ENCODE measurements at places on chromosomes 12 and 14.

DNA sequence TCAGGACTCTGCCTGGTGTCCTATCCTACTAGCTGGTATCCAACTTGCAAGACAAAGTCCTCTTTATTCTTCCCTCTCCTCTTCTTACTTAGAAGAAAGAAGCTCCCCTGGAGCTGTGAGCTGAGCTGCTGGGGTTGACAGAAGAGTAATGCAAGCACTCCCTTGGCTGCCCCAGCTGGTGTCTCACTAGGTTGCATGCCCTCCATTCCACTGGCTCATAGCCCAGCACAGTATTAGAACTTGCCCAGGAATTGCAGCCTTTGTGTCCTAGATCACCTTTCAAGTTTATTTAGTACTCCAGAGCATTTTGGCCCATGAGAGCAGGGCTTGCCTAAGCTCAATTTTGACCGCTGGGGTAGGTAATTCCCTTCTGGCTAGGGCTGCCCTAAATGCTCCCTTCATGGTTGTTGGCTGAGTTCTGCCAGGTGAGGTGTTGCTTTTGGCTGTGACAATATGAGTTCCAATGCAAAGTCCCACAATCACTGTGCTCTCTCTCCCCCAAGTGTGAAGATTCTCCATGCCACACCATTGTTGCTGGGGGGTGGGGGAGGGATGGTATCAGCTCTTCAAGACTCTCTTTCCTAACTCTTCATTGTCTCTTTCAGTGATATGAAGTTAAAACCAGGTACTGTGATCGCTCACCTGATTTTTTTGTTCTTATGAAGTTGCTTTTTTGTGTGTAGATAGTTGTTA, 317.4 kb upstream of the DDHD1 start:
- no peak for DNase-seq

DNA sequence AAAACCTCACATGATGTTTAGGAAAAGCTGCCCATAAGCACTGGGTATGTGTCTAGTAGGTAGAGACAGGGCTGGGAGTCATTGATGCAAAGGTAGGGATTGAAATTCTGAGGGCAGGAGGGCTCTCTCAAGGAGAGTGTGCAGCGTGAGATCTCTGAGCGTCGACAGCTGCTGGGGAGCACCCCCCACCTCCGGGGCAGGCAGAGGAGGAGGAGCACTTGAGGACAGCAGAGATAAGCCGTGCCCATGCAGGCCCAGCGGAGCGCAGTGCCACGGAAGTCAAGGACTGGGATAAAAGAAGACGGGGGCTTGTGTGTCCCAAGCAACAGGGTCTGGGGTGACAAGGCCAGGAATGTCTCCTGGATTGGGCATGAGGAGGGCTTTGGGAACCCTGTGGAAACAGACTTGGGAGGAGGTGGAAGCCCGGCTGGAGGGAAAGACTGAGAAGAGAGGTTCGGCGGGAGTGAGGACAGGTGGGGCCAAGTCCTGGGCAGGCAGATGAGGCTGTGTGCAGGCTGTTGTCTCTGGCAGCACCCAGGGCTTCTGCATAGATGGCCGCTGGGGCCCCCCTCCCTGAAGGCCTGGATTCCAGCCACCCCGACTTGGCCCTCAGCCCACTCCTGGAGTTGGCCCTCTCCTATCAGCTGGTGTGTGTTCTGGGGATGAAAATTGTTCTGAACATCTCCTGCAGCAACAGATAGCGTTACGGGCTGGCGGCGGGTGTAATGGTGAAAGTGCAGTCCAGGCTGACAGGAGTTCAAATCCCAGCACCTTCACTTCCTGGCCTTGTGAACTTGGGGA, 1.9 kb downstream of the CACNA2D4 start:
- no peak for DNase-seq

DNA sequence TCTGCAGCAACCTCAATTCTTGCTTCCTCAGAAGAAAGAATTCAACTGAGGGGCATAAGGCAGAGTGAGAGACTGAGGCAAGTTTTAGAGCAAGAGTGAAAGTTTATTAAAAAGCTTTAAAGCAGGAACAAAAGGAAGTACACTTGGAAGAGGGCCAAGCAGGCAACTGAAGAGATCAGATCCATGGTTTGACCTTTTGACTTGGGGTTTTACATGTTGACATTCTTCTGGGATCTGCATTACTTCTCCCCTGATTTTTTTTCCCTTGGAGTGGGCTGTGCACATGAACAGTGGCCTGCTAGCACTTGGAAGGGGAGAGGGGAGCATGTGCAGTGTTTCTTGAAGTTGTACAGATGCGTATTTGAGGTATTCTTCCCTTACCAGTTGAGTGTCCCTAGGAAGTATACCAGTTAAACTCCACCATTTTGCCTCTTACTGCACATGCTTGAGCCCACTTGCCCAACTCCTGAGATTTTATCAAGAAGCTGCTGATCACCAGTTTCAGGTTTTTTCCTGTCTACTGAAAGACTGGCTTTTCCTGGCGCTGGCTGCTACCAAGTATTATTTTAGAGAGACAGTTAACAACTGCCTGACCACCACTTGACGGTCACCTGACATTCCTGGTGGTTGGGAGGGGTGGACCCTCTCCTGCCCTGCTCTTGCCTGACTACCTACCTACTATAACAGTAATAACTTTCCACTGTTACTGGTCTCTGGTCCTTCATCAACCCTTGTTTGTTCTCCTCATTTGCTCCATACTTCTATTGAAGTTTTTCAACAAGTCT, 26.0 kb upstream of the TMTC2 start:
- DNase-seq = no peak

DNA sequence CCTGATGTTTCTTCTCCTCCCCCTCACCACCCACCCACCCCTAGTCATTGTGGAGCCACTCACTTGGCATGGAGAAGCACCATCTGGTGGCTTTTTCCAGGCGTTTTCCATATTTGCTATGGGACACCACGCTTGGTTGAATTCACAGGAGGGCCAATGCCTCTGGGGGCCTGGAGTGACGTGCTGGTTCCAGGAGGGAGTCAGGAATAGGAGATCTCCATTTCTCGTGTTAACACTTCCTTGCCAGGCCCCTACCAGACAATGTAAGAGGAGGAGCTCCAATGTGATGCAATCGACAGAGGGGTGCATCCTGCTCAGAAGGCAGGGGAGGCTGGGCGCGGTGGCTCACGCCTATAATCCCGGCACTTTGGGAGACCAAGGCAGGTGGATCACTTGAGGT, 21.6 kb upstream of the TESC start:
- no peak for DNase-seq

GRCh38 chr14:60945984-60946383, 34.9 kb downstream of the TRMT5 start:
- no peak for DNase-seq

GRCh38 chr12:54890339-54890738, 36.0 kb downstream of the MUCL1 start:
- DNase-seq = peak; percentile 11

GRCh38 chr12:108565976-108566375, 3.6 kb downstream of the ISCU start:
- peak; percentile 12 for DNase-seq
